ENCODE measurements at places on chromosomes 7 and 10.

DNA sequence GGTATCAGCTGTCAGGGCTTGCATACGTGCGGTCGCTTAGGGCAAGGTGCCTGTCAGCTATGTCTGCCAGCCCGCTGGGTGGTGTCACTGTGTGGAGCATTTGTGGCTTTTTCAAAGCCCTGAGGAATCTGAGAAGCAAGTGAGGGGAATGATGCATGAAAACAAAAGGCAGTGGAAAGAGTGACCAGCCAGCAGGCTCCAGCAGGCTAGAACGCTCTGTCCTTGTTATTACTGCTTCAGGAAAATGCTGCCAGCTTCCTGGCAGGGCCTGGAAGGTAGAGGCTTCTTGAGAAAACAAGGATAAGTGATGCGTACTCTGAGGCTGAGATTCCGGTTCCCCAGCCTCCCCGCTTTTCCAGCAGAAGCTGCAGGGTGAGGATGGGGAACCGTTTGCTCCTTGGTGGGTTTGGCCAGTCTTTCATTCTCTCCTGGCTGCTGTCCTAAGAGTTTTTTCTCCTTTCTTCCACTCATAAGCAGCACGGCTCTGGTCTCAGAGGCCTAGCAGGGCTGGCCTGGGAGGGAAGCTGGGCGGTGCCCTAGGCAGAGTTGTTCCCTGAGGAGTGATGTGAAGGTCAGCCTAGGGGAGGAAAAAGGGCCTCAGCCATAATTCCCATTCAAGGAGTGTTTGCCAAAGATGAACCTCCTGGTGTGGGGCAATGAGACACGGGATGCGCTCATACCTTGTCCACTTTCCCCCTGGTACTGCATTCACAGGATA, 42.8 kb upstream of the MKLN1 start:
- no peak for DNase-seq

GRCh38 chr7:140923358-140924006, 1.2 kb downstream of the BRAF start:
- DNase-seq: no peak

- DNase-seq: no peak
Measured at GRCh38 chr7:158164101-158165095, 423.2 kb downstream of the PTPRN2 start.

- no peak for DNase-seq
Measured at GRCh38 chr7:131071786-131072504, 255.7 kb upstream of the MKLN1 start.

GRCh38 chr7:102914585-102914984, 1.8 kb downstream of the LRRC17 start:
- DNase-seq: no peak
